Stimulated activated CD4-positive, alpha-beta T cell treated with anti-CD3 and anti-CD28 coated beads, TNF-alpha, amount 100 ng/mL, for 4 hours (primary cell): ENCODE measurements at places on chromosomes 4 and X.
A peak's percentile ranks its signal among the peaks of the same experiment; 100 is the strongest.

DNA sequence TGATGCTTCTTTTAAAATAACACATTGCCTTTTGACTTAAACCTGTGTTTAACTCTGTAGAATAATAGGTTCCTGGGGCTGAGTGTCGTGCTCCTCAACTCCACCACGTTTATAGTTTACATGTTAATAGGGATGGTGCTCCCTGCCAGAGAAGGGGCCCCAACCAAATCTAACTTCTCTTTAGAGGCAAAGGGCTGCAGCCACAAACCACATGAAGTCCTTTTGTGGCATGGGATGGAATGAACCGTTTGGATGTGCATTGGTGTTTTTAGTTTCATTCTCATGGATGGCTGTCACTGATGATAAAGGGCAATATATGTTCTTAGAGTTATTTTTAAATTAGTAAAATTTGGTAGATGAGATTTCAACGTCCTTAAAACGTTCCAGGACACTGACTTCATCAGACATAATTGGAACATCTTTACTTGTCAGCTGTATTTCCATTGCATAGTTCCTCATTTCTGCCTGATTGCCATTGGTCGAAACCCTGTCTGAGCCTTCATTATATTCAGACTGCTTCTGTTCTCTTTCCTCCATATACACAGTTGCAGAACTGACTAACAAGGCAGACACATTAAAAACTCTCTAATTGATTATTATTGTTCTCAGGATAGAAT lies 60.4 kb upstream of the HPF1 start:
- no peak for DNase-seq

GRCh38 chr4:183986971-183987946 lies 82.2 kb downstream of the STOX2 start:
- DNase-seq = no peak

- no peak for DNase-seq
These were observed 218.2 kb downstream of the BANK1 start for GRCh38 chr4:102008711-102009110.

- DNase-seq = no peak
These were observed 10.9 kb downstream of the SAP30 start for GRCh38 chr4:173381610-173382009.

DNA sequence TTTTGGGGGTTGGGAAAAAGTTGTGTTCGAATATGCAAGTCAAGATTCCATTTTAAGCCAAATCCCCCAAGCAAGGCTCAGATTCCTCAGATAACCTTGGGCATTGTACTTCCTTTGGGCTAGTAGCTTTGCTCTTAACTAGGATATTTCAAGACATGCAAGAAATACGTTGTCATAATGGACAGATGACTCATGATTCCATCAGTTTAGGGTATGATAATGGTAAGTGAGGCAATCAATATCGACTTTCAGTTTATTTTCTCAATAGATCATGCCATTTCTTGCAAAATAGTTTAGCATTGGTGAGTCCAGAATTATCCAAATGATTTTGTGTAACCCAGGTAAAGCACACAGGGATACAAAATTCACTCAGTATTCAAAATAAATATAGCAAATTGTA lies 25.4 kb downstream of the CFAP299 start:
- DNase-seq = no peak

- no peak for DNase-seq
These were observed 16.1 kb downstream of the TNIP3 start for GRCh38 chr4:121148000-121148399.

- peak; percentile 16 for DNase-seq
These were observed 5.7 kb downstream of the IL2 start for GRCh38 chr4:122450847-122451246.

DNA sequence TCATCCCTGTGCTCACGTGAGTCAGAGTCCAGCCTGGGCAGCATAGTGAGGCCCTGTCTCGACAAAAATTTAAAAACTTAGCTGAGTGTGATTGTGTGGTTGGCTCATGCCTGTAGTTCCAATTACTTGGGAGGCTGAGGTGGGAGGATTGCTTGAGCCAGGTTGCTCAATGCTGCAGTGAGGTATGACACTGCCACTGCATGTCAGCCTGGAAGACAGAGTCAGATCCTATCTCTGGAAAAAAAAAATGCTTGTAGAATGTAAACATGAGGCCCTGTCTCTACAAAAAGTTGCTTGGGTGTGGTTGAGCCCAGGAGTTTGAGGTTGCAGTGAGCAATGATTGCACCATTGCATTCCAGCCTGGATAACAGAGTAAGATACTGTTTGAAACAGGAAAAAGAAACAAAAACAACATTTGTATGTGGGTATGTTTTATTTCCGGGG lies 11.3 kb upstream of the YTHDC1 start:
- DNase-seq = no peak

DNA sequence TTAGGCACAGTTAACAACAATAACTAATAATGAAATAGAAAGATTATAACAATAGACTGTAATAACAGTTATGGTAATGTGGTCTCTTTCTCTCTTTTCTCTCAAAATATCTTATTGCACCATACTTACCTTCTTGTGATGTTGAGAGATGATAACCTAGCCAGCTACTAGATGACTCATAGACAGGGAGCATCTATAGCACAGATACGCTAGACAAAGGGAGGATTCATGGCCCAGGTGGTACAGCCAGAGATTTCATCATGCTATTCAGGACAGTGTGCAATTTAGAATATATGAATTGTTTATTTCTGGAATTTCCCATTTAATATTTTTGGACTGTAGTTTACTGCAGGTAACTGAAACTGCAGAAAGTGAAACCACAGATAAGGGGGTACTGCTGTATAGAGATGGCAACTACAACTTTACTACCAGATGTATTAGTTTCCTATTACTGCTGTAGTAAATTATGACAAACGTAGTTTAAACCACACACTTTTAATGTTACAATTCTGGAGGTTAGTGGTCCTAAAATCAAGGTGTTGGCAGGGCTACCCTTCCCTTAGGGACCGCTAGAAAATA lies 41.8 kb upstream of the MAGED1 start:
- DNase-seq = no peak
